Fibroblast of the aortic adventitia (primary cell): ENCODE measurements at places on chromosomes 16 and 17.

DNA sequence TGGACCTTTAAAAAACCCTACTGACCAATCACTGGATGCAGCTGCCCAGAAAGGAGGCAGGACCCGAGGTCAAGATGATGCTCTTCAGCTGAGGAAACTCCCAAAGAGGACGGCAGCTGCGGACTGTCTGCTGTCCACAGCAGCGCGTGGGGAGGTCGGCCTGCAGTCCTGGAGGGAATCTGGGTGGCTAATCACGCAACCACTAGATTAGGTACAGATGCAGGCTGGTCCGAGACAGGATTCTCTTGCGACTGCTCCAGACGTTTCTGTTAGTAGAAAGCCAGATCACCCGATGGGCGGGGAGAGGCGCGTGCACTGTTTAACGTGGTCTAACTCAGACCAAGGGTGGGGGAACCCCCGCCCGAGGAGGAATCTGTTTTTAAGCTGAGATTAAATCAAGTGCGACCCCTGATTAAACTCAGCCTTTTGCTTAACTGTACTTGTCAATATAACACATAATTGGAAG, 8.8 kb downstream of the CTRB2 start:
- peak; percentile 86 for DNase-seq

DNA sequence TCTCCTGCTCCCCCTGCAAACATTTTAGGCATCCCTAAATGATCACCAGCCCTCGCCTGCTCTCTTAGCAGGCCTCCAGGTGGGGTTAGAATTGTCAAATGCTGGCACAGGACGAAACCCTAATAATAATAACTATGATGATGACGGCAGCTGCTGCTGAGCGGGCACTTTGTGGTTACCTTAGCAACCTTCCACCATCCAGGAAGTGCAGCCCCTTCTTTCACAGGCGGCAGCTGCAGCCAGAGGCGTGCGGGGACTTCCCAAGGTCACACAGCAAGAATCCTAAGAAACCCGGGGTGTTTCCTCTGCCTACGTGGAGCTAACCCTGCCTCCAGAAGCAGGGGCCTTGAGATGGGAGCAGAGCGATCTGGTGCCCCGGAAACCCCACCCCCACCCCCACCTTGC, 22.4 kb upstream of the EIF1 start:
- DNase-seq: peak; percentile 33

DNA sequence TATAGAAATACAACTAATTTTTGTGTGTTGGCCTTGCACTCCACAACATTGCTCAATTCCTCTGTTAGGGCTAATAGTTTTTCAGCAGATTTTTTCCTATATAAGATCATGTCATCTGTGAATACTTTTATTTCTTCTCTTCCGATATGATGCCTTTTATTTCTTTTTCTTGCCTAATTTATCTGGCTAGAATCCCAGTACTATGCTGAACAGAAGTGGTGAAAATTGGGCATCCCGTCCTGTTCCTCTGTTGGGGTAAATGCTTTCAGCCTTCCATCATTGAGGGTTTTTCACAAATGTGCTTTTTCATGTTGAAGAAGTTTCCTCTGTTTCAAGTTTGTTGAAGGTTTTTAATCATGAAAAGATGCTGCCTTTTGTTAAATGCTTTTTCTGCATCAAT, 22.7 kb upstream of the TNFRSF13B start:
- DNase-seq: peak; percentile 14

DNA sequence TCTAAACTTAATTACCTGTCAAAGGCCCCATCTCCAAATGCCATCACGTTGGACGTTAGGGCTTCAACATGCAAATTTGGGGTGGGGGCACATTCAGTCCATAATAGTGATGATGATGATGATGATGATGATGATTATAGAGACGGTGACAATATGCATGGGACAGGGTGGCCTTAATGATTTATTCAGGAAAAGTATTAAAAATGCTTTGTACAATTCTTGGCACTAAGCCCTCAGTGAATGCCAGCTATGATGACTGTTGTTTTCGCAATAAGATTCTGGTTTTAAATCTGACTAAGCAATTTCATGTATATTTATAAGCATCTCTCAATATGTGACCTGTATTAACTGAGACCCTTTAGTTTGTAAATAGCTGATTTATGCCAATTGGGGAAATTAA, 106.3 kb downstream of the C16orf95 start:
- peak; percentile 77 for DNase-seq

GRCh38 chr17:78716814-78717393, 65.2 kb downstream of the CYTH1 start:
- peak; percentile 55 for DNase-seq

- DNase-seq: peak; percentile 48
These were observed 11.4 kb downstream of the HSD3B7 start for GRCh38 chr16:30996324-30996984.

DNA sequence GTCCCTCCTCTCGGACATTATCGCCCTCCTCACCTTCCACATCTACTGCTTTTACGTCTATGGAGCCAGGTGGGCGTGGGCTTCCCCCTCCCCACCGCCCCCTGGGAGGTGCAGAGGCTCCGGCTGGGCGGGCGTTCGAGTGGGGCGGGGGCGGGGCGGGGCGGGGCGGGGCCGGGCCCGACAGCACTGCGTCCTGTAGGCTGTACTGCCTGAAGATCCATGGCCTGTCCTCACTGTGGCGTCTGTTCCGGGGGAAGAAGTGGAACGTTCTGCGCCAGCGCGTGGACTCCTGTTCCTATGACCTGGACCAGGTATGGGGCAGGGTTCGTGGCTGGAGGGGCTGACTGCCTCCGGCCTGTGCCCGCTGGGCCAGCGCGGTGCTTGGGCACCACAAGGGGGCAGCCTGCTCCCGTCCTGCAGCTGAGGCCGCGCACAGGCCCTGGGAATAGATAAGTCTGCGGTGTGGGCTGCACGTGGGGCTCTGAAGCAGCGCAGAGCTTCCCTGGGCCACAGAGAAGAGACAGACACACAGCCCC, 9.2 kb downstream of the PIGQ start:
- DNase-seq: peak; percentile 72

DNA sequence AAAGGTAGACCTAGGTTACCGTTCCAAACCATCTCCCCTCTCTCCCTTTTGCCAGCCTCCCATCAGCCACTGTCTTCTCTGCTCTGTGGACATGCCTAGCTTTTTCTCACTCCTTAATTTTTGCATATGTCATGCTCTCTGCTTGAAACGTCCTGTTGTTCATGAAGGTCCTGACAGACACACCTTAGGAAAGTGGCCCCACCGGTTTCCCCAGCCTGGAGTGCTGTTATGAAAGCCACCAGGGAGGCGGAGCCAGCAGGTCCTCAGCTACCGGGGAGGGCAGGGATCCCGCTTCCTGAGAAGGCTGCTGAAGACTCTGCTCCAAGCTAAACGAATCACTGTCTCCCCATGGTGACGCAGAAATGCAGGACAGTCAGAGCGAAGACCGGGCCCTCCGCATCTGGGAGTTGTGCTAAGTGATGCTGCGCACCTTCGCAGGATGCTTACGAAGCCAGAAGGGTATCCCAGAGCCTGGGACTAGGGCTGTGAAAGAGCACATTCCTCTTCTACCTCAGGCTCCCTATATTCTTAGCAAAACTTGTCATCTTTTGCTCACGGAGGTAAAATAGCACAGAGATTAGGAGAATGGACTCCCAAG, 2.3 kb upstream of the SLC16A11 start:
- DNase-seq: no peak

GRCh38 chr17:36687736-36688135, 86.4 kb downstream of the MRM1 start:
- DNase-seq: no peak

- no peak for DNase-seq
These were observed 76.8 kb downstream of the AIPL1 start for GRCh38 chr17:6358131-6358530.

GRCh38 chr16:77834635-77835540, 46.5 kb downstream of the VAT1L start:
- DNase-seq: peak; percentile 96

- DNase-seq: no peak
These were observed 26.8 kb upstream of the TMEM220 start for GRCh38 chr17:10756619-10757018.

DNA sequence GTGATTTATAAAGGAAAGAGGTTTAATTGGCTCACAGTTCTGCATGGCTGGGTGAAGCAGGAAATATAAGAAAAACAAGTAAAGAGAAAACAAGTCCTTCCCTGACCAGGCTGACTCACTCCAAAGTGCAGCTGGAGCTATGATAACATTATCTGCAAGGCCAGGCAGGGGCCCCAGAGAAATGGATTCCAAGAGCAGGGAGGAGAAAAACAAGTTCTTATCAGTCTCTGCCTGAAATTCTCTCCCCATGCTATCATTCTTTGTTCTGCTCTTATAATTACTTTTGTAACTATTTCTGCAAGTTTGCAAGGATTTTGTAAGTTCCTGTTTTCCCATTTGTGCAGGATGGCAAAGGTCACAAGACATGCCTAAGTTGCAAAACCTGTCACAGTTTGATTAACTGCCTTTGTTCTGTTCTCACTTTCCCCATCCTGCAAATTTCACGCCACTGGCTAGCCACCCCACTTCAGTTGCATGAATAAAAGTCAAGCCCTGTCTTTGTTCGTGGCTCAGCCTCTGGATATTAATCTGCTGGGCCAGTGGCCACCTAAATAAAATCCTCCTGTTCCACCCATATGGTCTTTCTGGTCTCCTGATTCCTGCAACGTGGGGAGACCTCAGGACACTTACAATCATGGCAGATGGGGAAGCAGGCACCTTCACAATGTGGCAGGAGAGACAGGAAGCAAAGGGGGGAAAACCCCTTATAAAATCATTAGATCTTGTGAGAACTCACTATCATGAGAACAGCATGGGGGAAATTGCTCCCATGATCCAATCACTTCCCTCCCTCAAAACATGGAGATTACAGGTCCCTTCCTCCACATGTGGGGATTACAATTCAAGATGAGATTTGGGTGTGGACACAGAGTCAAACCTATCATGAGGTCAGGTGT, 13.1 kb downstream of the ABCA9 start:
- peak; percentile 100 for DNase-seq
